ENCODE measurements at places on chromosomes 16 and 17.

DNA sequence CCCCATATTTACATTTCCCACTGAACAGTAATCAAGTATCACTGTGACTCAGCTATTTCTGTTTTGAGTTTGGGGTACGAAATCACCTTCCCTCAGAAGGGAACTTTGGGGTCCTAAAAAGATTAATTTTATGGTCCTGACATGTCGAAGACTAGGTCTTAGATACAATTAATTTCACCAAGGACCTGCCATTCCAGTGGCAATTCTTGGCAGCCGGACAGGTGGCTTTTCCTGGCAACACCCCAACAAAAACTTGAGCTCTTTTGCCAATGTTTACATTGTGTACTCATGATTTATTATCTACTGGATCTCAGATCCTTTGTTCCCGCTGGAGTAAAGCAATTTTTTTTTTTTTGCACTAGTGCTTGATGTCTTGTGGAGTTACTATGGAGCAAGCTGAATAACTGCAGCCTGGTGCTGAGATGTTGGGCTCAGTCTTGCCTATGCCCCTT, 14.4 kb downstream of the SLFN5 start:
- DNase-seq: no peak

- DNase-seq: no peak
Measured at GRCh38 chr16:73553941-73554660, 506.2 kb upstream of the ZFHX3 start.

GRCh38 chr16:24955975-24956731, 59.0 kb downstream of the ARHGAP17 start:
- DNase-seq: no peak

DNA sequence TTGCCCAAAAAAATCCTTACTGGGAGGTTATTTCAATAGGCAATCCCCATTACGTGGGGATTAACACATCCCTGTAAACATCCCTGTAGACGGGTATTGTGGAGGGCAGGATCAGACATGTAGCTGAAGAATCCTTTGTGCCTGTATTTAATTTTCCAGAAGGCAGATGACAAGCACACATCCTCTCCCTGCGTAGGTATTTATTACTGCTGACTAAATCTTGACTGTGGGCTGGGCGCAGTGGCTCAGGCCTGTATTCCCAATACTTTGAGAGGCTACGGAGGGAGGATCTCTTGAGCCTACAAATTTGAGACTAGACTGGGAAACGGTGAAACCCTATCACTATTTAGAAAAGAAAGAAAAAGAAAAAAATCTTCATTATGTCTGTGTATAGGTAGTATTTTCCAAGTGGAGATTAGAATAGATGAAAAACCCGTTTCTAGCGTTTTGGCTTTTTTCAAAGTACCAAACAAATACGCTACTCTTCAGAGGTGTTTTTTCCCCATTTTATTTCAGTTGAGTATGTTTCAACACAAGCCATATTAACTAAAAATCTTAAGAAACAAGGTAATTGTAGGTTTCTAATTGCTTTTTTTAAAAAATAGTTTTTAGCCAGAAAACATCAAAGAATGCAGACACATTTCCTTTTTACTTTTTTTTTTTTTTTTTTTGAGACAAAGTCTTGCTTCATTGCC, 1.5 kb upstream of the MARF1 start:
- no peak for DNase-seq

DNA sequence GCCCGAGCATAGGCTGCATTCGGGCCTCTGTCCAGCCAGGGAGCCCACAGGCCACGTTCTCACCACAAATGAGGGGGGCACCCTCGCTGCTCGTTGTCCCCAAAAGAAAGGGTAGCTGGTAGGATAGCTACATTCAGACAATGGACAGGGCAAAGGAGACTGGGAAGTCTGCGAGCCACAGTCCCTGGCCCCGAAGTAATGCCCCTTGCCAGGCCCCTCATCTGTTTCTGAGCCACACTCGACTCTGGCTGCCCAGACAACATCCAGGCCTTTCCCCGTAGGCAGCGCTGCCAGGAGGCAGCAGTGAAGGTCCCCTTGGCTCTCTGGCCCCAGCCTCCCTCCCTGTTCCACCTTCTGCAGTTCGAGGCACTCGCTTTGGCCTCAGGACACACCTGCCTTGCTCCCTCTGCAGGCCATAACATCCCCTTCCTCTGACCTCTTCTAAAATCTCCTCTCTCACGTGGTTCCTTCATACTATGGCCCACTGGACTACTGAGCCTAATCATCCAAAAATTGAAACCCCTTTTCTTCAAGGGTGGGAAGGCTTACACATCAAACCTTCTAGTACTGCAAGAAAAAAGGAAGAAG, 12.2 kb downstream of the AIPL1 start:
- no peak for DNase-seq

GRCh38 chr17:69227541-69227940, 1.1 kb downstream of the ABCA10 start:
- no peak for DNase-seq
